ENCODE measurements at places on chromosomes 3 and 15. TPM values are rescaled to one million over a fixed set of nuclear protein-coding genes. Genes with fewer than 3 reads are reported as not detected.
A peak's percentile ranks its signal among the peaks of the same experiment; 100 is the strongest.

CCR9 gene
- not detected for total RNA-seq

SH3GL3 gene
- under 0.01 TPM for total RNA-seq

DNA sequence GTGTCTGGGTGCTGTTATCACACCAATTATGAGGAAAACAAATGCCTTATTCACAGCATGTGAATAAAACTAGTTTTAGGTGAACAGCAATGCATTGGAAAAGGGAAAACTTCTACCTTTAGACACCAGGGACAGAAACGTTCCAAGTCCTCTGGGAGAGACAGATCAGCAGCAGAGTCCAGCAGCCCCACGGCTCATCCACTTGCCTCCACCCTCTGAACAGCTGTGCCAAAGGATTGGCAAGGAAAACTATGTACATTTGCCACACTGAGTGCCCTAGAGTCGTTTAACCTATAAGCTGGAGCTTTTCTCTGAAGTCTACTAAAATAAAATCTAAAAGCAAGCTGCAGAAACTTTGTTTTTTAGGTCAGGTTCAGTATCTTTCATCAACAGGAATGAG is 107.7 kb upstream of the EIF1B start:
- no peaks in the 10 kb centered on the region for H3K4me1 ChIP-seq
- no peaks in the 10 kb centered on the region for H3K36me3 ChIP-seq
- DNase-seq = no peak
- H3K27me3 ChIP-seq = no peaks in the 10 kb centered on the region
- H3K4me3 ChIP-seq = no peak overlapping the region

SAMMSON gene
- under 0.01 TPM for total RNA-seq

DNA sequence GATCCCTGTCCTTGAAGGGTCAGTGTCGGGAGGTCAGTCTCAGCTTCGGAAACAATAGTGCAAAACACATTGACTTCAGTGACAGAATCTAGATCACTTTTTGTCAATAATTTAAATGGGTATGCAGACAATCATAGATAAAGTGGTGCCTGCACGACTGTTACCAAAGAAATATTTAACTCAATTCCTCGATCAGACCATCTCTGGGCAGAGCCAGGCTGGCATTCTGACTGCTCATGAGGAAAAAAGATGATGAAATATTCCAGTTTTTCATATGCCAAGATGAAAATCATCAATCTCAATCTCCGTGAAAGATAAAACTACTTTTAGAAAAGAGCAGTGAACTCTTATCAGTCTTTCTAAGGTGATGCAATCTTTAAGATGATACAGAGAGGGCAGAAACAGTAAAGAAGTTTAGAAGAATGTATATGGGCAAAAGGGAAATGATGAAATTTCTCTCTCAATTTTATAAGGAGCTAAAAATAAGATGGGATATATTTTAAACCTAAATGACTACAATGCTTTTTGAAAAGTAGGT is 169.9 kb downstream of the WDR72 start:
- H3K27me3 ChIP-seq = no peaks in the 10 kb centered on the region
- H3K4me1 ChIP-seq = no peaks in the 10 kb centered on the region
- no peak overlapping the region for H3K4me3 ChIP-seq
- DNase-seq = no peak
- no peak overlapping the region for H3K27ac ChIP-seq

DNA sequence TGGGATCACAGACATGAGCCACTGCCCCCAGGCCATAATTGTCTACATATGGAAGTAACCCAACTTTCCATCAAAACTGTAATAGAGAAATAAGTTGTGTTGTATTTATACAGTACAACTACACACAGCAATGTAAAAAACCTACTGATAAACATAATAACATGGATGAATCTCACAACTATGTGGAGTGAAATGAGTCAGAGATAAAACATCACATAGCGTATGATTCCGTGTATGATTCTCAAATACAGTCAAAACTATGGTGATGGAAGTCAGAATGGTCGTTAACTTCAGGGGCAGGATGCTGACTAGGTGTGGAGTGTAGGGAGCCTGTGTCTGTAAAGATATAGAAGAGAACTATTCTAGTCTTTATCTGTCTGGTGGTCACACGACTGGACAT is 332.7 kb upstream of the SLCO3A1 start:
- DNase-seq = peak; percentile 68
- no peak overlapping the region for H3K4me3 ChIP-seq
- no peaks in the 10 kb centered on the region for H3K36me3 ChIP-seq
- peaks cover 3% of the 10 kb centered on the region for H3K4me1 ChIP-seq

DNA sequence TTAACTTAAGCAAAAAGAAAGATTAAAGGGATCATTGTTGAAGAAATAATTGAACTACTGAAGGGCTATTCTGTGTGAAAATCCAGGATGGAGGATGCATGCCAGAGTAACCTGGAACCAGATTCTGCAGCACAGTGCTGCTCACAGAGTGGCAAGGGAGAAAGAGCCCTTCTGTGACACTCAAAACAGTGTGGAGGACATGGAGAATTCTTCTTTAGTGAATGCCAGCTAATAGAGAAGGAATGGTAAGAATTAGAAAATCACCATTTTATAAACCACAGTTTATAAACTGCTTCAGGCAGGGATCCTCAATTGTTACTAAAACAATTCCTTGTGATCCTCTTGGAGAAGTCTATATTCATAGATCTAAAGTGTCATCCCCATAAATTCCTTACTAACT is 70.4 kb upstream of the ARHGEF26 start:
- no peak overlapping the region for H3K27ac ChIP-seq
- no peaks in the 10 kb centered on the region for H3K4me1 ChIP-seq
- no peaks in the 10 kb centered on the region for H3K27me3 ChIP-seq
- no peak overlapping the region for H3K4me3 ChIP-seq

Measured in fibroblast of lung (primary cell).